ENCODE measurements at places on chromosomes 3 and 15. TPM values are rescaled to one million over a fixed set of nuclear protein-coding genes. Genes with fewer than 3 reads are reported as not detected.

DNA sequence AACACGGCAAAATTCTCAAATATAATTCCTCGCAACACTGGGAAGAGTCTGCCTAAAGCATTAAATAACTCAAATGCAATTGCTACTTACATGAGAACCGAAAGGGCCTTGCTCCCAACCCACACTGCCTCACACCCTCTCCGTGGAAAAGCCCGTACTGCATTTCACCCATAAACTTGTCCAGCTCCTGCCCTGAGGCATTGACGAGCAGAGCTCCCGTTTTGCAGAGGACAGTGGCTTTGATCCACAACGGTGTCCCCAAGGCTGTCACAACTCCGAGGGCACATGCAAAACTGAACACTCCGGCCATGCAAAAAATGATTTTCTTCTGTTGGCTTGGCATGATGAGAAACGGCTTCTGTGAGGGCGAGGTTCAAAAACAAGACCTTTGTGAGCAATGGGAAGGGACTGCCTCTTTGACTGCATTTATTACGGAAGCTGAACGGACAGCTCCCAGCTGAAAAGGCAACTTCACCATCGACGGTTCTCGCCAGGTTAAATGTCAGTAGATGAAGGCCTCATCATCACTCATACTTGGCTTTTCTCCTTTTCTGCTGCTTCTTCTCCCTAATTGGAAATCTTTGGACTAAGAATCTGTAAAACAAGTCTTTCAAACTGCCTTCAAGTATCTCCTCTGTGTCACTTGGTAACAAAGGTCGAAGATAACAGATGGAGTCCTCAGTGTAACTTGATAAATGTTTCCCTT, at the start of gene CLRN1:
TSS of gene CLRN1 (minus strand) at position 362 of the 706 bp plus-strand sequence. CDS start at position 343, 19 bp downstream.
- H3K27ac ChIP-seq, result no peak within 1 kb of the TSS
- no peaks in the 10 kb centered on the region for H3K36me3 ChIP-seq
- no peak within 1 kb of the TSS for H3K4me3 ChIP-seq
- DNase-seq, result no peak

DNA sequence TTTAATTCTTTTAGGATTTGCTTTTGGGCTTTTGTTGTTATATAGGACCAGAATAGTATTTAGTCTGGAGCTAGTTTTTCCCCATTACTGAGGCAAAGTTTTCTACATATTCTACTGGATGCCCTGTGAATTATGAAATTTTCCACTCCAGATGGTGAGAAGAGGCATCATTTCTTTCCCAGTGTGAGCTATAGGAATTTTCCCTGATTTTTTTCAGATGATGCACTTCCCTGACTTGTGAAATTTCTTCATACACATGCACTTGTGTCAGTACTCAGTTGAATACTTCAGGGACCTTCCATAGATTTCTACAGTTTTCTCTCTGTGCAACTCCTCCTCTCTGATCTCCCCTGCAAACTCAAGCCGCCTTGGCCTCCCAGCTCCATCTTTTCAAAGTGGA, 73.7 kb upstream of the SLCO2A1 start:
- no peak overlapping the region for H3K4me3 ChIP-seq
- DNase-seq, result no peak
- H3K27ac ChIP-seq, result no peak overlapping the region
- no peaks in the 10 kb centered on the region for H3K36me3 ChIP-seq
- H3K4me1 ChIP-seq, result no peaks in the 10 kb centered on the region

GRCh38 chr3:144968750-144969350, 997.2 kb downstream of the DIPK2A start:
- no peaks in the 10 kb centered on the region for H3K27me3 ChIP-seq
- no peak overlapping the region for H3K4me3 ChIP-seq
- H3K36me3 ChIP-seq, result no peaks in the 10 kb centered on the region
- no peak overlapping the region for H3K27ac ChIP-seq
- H3K4me1 ChIP-seq, result no peaks in the 10 kb centered on the region

GRCh38 chr15:57519806-57520205, 71.9 kb upstream of the MYZAP start:
- no peaks in the 10 kb centered on the region for H3K36me3 ChIP-seq
- no peak for DNase-seq
- no peak overlapping the region for H3K27ac ChIP-seq
- no peaks in the 10 kb centered on the region for H3K4me1 ChIP-seq
- H3K27me3 ChIP-seq, result no peaks in the 10 kb centered on the region

DNA sequence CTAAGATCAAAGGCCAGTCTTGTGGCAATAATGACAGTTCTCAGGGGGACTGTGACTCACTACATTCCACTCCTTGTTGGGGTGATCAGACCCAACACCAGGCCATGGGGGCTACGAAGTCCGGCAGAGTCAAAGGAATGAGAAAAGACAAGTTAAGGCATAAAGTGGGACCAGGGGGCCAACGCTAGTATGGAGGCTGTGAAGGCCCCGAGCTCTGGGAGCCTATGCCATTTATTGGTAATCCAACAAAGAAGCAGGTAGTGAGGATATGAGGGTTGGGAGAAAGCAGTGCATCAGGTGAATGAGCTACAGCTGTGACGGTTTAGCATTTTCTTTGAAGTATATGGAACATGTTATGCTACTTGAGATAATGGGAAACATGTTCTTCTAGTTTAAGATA, 104.4 kb upstream of the C2CD4B start:
- no peaks in the 10 kb centered on the region for H3K4me1 ChIP-seq
- no peak for DNase-seq
- H3K27me3 ChIP-seq, result no peaks in the 10 kb centered on the region
- H3K36me3 ChIP-seq, result no peaks in the 10 kb centered on the region

DNA sequence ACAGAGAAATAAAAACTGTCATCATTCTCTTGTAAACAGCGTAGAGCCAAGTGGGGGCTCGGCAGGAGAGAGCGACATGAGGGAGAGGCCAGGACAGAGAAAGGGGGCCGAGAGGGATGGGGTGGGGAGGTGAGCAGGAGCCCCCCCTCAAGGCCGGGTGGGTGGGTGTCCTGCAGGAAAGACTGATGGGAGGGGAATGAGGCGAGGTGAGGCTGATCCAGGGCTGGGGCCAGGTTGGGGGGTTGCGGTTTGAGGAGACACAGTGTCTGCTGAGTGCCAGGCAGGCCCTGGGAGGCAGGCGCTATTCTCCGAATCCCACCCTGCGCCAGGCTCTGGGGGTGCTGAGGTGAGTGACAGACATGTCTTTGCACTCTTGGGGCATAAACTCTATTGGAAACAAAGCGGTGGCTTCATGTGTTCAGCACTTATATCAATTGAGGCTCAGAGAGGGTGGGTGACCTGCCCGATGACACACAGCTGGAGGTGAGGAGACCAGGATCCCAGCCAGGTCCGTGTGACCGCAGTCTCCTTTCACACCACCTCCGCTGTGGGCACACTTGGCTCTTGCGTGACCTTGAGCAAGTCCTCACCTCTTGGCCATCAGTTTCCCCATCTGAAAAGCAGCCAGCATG, 19.6 kb upstream of the CSPG4 start:
- H3K27ac ChIP-seq, result peak overlapping the region; percentile 64
- DNase-seq, result no peak
- H3K36me3 ChIP-seq, result no peaks in the 10 kb centered on the region
- H3K4me3 ChIP-seq, result no peak overlapping the region

DNA sequence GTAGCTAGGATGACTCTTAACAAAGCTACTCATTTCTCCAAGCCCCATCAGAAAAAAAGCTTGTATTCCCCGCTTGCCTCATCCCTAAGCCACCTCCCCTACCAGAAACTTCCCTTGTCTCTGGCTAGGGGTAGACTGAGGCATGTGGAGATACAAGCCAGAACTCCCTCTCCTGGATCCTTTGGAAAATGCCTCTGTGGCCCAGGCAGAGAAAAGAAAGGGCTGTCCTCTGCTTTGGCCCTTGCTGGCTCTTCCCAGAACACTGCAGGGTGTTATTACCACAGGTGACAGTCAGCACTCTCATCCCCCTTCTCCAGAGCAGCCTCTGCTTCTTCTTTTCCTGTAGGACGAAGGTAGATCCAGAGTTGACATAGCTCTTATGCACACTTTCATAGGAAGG, 15.2 kb downstream of the RMDN3 start:
- no peak overlapping the region for H3K4me3 ChIP-seq
- H3K27ac ChIP-seq, result no peak overlapping the region
- peaks cover 55% of the 10 kb centered on the region for H3K36me3 ChIP-seq
- H3K27me3 ChIP-seq, result no peaks in the 10 kb centered on the region
- no peaks in the 10 kb centered on the region for H3K4me1 ChIP-seq
- no peak for DNase-seq

DNA sequence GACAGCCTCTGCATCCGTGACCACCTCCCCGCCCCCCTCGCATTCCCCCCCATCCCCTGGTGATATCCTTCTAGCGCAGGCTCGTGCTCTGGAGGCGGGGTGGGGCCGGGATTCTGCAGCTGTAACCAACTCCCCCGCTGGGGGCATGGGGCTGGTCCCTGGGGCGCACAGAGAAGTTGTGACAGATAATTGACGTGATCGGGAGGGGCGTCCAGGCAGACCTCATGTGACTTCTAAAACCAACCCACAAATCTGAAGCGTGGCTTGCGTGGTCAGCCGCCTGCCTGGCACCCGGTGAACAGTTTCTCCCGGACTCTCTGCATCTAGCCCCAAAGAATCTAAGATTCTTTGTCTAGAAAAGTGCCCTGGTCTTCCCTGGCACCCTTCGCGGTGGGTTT, 100.6 kb upstream of the IGF1R start:
- H3K27ac ChIP-seq, result peak overlapping the region; percentile 86
- no peaks in the 10 kb centered on the region for H3K27me3 ChIP-seq
- H3K36me3 ChIP-seq, result no peaks in the 10 kb centered on the region
- peak; percentile 34 for DNase-seq
- H3K4me1 ChIP-seq, result peaks cover 18% of the 10 kb centered on the region

DNA sequence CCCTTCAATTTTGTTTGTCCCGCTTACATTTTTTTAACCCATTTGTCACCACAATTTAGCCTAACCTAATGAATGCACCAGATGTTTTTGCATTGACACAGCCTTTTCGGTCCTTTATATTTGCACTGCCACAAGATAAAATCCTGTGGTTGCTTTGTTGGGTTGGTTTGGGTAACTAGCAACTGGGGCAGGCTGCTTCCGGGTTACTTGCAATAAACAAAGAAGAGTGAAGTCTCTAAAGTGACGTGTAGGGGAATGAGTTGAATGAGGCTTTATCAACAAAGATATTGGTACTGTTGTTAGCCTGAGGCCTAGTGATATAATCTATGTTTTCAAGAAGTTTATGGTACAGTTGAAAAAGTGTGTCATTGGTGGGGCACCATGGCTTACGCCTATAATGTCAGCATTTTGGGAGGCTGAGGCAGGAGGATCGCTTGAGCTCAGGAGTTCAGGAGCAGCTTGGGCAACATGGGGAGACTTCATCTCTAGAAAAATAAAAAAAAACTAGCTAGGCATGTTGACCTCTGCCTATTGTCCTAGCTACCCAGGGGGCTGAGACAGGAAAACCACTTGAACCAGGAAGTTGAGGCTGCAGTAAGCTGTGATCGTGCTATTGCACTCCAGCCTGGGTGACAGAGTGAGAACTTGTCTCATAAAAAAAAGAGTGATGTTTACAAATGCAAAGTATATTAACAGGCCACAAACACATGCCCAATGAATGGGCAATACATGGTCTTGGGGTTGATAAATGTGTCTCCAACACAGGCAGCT, 121.8 kb downstream of the OXSM start:
- H3K36me3 ChIP-seq, result no peaks in the 10 kb centered on the region
- H3K4me1 ChIP-seq, result no peaks in the 10 kb centered on the region
- no peak overlapping the region for H3K27ac ChIP-seq

- H3K4me1 ChIP-seq, result no peaks in the 10 kb centered on the region
- no peaks in the 10 kb centered on the region for H3K36me3 ChIP-seq
- H3K27me3 ChIP-seq, result no peaks in the 10 kb centered on the region
- DNase-seq, result peak; percentile 8
- no peak overlapping the region for H3K27ac ChIP-seq
- H3K4me3 ChIP-seq, result no peak overlapping the region
Measured at GRCh38 chr3:123745184-123745855, 138.8 kb downstream of the MYLK start.

DNA sequence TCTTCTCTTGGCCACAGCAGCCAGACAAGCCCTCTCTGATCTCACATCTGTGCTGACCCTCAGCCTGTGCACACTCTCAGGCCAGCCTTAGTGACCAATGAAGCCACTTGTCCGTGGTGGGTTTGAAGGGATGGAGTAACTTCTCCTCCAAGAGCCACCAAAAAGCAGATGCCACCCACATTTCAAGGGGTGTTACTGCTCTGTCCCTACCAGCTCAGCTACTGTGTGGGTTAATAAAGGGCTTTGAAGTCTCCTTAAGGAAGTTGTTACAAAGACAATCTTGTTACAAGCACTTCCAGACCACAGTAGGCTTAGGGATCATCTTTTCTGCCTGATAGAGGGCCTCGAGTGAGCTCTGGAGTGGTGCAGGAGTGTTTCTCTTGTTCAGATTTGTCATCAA, 3.3 kb upstream of the CA12 start:
- DNase-seq, result no peak
- H3K4me1 ChIP-seq, result peaks cover 11% of the 10 kb centered on the region
- H3K27me3 ChIP-seq, result no peaks in the 10 kb centered on the region
- no peak overlapping the region for H3K4me3 ChIP-seq

DNA sequence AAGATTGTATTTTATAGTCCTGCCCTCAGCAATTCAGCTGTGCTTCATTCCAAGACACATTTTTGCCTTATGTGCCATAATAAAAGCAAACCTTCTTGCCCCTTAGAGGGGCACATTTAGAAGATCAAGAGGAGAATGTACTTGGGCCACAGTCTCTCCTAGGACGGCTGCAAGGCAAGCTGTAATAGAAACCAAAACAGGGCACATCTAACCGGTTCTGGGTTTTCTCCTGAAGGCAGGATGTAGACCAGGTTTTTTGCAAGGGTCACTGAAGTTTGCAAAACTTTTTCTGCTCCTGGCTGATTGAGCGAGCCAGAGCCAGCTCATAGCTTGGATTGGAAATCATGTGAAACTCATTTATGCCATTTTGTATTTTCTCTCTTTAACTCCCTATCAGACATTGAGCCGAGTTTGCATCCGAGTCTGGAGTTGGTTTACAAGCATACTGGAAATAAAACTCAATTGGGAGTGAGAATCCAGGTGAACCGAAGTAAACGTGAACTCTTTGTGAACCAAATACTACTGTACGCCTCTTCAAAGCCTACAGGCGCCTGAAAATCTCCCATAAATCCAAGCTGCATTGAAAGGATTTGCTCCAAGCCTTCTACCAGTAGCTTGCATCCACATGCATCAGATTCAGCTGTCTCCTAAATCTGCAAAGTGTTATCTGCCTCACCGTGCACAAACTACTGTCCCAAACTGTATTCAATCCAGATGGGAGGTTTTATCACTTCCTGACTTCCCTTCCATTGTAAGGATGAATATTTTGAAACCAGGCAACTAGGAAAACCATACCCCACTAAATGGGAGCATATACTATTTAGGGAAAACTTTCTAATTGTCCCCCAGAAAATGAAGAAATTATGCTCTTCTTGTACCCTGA, 60.9 kb upstream of the TSC22D2 start:
- peaks cover 7% of the 10 kb centered on the region for H3K4me1 ChIP-seq
- DNase-seq, result no peak
- no peaks in the 10 kb centered on the region for H3K27me3 ChIP-seq
- H3K27ac ChIP-seq, result no peak overlapping the region

GRCh38 chr3:181703601-181704420, 7.9 kb upstream of the SOX2 start:
- H3K4me1 ChIP-seq, result peaks cover 13% of the 10 kb centered on the region
- no peaks in the 10 kb centered on the region for H3K27me3 ChIP-seq
- no peak overlapping the region for H3K4me3 ChIP-seq

The GABRB3 gene
- total RNA-seq, result 6.6 TPM

The PRR20G gene
- total RNA-seq, result not detected

The PLCL2 gene
- total RNA-seq, result 6.5 TPM

The TNNC1 gene
- 124 TPM for total RNA-seq

The HYAL2 gene
- total RNA-seq, result 159 TPM

The CHRFAM7A gene
- total RNA-seq, result 1.6 TPM

The AHSG gene
- not detected for total RNA-seq

The DPPA2 gene
- total RNA-seq, result not detected

The GABRR3 gene
- not detected for total RNA-seq
